ENCODE measurements at places on chromosomes 6 and 20. TPM values are rescaled to one million over a fixed set of nuclear protein-coding genes. Genes with fewer than 3 reads are reported as not detected.

DNA sequence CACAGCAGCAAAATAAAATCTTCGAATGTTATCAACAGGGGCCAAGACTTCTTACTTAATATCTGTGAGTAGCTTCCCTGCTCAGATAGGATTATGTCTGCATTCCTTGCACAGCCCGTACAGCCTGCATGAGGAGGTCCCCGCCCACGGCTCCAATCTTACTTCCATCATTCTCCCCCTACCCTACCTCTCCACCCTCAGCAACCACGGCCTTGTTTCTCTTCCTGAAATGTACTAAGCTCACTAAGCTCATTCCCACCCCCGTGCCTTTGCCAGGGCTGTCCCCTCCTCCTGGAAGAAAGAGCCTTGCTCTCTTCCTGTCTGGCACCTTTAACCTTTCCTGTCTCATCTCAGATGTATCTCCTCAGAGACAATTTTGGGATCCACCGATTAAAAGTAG, 120.4 kb downstream of the BCAS1 start:
- DNase-seq, result peak; percentile 50

The EYA4 gene
- 1.3 TPM for total RNA-seq

The PERP gene
- 36.4 TPM for total RNA-seq

The SEMG1 gene
- total RNA-seq, result not detected
